ENCODE measurements at places on chromosomes 13 and 19.

DNA sequence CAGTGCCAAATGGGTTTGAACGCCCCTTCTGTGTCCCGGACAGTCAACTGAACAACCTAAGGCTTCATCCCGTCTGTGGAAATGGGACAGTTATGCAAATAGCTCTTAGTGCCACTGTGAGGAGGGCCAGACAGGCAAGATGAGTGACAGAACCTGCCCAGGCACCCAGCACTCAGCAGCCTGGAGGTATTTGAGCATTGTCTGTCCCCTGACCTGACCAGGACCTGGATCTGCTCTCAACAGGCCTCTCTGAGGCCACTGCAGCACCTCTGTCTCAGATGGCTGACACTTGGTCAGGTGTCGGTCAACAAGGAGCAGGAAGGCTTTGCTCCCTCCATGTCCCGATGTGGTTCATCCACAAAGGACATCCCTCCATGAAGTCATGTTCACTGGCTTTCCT lies 67.9 kb downstream of the CCDC70 start:
- no peak for DNase-seq

GRCh38 chr19:53819861-53820260 lies 4.3 kb downstream of the NLRP12 start:
- no peak for DNase-seq

- peak; percentile 23 for DNase-seq
Observed at GRCh38 chr13:90868321-90868920, 479.1 kb upstream of the MIR17HG start.

DNA sequence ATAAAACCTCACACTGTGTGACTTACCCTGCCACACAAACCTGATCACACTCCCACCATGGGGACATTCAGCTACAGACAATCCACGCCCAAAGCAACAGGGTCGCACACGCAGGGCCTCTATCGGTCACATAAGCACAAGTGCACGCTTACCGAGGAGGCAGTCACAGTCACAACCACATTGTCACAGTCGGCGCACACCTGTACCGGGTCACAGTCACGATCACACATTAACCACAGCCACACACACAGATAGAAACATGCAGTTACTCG lies 579 bp downstream of the ZNF566 start:
- no peak for DNase-seq

DNA sequence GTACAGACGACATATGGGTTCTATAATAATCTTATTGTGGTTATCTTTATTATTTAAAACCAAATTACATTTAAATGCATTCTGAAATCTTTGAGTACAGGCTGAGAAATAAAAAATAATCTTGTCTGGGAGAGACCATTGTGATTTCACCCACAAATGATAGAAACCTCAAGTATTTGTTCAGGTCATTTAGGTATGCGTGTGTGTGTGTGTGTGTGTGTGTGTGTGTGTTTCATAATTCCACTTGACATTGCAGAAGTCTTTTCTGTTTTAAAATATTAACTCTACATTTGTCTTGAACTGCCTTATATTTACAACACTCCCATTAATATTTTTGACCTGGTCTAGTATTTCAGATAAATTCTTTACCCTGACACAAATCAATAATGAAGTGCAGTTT lies 126.9 kb downstream of the SPRY2 start:
- DNase-seq = no peak

DNA sequence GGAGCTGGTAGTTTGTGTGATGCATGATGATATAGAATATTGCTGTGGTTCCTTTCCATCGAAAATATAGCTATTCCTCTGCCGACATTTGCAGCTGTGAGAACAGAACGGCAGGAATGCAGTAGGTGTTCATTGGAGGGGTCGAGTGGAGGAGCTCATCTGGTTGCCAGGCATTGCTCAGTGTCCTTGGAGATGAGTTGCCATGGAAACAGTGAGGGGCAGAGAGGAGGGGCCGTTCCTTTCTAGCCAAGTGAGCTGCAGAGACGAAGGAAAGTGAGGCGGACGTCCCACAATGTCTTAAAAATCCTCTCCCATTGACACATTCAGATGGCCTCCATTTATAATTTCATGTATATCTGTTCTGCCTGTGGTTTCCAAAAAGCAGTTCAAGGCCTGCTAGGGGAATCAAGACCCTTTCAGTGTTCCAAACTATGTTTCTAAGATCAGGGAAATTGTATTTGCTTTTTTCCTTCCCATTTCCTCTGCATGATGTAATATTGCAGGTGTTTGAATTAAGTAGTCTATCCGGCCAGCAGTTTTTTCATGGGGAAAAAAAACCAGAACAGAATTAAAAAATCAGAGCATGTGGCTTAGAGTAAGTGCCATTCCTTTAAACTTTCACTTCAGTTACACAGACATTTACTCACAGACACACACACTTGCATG lies 41.2 kb upstream of the ZNF835 start:
- no peak for DNase-seq

DNA sequence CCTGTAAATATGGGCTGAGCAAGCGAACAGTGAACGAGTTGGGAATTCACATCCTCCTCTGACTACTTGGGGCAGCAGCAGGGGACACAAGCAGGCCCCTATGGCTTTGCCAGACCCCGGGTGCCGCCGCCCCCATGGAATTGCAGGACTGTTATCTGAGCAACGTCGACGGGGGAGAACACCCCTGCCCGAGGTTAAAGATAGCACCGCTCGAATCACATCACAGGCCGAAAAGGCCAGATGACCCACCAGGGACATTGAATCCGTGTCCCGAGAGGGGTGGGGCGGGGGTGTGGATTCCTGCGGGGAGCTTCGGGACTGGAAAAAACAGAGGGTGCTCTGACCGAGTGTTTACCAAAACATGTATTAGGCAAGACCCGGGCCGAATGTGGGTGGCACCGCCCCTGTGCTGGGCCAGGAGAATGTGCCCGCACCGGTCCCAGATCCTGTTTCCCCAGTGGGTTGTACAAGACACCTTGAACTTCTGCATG lies 9.1 kb downstream of the FEM1A start:
- DNase-seq = no peak

GRCh38 chr19:13459351-13459750 lies 46.9 kb downstream of the CACNA1A start:
- peak; percentile 90 for DNase-seq

DNA sequence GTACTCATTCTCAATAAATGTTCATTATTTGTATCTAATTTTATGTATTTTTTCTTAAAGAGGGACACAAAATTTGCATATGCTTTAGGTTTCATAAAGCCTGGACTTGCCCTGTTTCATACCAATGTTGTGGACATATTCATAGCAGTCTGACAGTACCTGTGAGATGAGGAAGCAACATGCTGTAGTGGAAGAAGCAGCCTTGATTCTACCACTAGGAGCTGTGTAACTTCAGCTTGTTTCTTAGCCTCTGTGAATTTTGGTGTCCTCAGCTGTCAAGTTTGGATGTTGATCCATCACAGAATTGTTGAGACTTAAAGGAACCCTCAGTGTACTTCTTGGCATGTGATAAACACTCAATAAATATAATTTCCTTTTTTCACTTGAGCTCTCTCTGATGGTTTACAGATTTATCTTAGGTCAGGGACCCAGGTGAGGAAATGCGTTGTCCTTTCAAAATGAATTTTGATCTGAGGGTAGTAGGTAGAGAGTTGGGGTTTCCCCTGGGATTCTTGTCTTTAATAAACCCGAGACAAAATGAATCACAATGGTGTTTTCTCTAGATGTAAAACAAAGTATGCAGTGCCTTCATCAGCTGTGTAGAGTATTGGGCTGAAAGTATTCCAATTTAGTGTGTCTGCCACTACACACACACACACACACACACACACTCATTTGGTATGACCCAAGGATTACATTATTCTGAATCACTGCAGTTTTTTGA lies 152.1 kb downstream of the KCNRG start:
- DNase-seq = no peak

Measured in cerebellar cortex (tissue), 1 donor.